ENCODE measurements at places on chromosomes 5 and 9.

DNA sequence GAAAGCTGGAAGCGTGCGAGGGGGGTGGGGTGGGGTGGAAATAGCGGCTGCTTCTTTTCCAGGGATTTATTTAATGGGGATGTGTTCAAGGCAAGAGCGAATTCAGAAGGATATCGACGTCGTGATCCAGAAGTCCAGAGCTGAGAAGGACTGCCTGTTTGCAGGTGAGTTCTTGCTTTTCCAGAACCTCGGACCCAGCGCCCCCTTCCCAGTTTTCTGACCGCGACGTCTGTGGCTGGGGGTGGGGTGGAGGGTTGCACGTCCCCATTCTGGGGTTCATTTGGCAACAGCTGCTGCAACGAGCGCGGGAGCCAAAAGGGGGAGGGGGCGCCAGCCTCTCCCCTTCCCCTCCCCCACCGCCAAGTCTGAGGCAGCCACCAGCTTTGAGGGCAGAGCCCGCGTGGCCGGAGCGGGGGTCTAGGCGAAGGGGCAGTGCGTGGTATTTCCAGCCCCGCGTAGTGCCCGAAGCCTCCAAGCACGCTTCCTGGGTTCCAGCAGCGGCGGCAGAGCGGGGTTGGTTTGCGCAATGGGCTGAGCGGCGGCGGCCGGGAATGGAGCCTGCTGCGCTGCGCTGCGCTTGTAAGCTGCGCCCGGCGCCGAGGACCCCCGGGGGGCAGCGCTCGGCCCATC lies 701 bp downstream of the PARP8 start:
- DNase-seq: no peak

DNA sequence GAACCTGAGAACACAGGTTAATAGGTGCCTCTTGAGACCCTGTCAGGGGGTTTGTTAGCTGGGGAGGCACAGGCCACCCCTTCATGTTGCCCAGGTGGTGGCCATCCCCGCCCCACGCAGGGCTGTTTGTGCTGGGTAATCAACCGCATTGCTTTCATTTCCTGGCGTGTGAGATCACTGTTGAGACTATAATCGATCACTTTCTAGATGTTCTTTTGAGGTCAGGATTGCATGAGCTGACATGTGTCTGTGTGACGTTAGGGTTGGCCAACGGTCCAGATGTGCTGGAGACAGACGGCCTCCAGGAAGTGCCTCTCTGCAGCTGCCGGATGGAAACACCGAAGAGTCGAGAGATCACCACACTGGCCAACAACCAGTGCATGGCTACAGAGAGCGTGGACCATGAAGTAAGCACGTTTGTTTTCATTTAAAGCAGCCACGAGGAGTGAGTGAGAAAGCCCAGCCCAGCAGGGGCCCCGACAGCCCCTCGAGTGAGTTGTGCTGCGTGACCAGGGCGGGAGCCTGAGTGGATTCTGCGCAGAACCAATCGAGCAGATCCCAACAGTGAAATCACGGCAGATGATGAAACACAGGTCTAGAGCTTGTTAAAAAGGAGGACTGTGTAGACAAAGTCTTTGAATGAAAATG lies 115.0 kb upstream of the CACNA1B start:
- DNase-seq: no peak

- no peak for DNase-seq
Measured at GRCh38 chr9:36967997-36968396, 66.1 kb downstream of the PAX5 start.

DNA sequence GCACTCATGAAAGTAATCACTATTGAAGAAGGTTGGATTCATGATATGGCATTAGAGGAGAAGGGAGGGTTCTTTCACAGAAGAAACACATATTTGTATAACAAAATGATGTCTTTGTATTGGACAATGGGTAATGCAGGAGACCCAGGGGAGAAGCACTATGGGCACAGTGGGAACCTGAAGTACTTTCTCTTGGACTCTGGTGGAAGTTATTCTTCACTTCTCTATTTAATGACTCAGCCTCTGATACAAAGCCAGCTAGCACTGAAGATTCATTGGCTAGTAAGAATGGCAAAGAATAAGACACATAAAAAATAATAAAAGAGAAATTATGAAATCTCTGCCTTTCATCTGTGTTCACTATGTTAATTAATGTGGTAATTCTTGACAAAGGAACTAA lies 149.9 kb upstream of the PRR16 start:
- DNase-seq: no peak

- DNase-seq: no peak
Measured at GRCh38 chr5:136309932-136310598, 55.3 kb downstream of the TRPC7 start.

- no peak for DNase-seq
Measured at GRCh38 chr9:93976973-93977372, 21.8 kb upstream of the BARX1 start.

- DNase-seq: no peak
Measured at GRCh38 chr5:6181147-6181729, 197.1 kb downstream of the MED10 start.

DNA sequence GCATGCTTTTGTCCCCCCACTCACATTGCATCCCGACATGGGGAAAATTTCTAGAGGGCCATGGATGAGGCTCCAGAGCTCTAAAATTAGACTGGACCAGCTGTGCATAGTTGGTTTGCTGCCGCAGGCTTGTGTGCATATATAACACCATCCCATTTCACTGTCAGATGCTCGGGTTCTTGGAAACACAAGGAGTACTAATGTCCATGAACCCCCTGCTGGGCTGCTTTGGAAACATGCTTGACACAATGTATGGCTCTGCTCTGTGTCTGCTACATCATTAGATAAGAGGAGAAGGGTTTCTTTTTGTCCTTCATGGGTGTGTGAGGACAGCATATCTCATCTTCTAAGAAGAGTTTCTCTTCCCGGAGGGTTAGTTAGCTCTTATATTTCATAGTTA lies 292.1 kb upstream of the RORB start:
- no peak for DNase-seq

- no peak for DNase-seq
Measured at GRCh38 chr5:59103303-59103702, 520.4 kb downstream of the RAB3C start.

DNA sequence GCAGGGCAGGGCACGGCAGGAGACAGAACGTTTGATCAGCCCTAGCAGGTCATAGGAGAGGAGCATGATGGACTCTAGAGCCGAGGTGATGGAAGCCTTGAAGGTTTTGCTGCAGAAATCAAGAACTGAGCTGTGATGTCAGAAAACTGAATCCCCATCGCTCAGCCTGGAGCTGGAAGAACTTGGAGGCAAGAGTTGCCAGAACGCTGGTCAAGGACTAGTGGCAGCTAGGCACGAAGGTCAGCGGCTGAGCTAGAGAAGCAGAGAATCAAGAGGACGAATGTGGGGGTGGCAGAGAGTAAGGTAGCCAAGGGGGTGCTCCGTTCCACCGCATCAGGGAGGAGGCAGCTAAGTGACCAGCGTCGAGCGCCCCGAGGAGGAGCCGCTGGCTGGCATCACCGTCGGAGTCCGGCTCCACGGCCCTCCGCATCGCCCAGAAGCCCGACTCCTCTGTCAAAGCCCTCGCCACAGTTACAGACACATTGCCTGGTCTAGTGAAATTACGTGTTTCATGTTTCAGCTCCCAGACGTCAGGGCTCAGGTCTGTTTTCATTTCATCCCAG lies 1.2 kb upstream of the GALNT10 start:
- no peak for DNase-seq

DNA sequence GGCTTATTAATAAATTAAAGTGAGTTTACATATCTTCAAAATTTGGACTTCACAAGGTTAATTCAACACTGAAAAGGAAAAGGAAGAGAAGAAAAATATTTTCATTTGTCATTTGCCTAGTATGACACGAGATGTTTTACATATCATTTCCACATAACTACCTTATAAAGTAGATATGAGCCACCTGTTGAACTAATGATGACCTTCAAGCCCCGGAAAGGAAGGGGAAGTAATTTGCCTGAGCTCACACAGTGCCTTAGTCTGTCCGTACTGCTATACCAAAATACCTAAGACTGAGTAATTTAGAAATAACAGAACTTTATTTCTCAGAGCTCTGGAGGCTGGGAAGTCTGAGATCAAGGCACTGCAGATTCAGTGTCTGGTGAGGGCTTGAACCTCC lies 17.9 kb downstream of the CMYA5 start:
- DNase-seq: no peak

DNA sequence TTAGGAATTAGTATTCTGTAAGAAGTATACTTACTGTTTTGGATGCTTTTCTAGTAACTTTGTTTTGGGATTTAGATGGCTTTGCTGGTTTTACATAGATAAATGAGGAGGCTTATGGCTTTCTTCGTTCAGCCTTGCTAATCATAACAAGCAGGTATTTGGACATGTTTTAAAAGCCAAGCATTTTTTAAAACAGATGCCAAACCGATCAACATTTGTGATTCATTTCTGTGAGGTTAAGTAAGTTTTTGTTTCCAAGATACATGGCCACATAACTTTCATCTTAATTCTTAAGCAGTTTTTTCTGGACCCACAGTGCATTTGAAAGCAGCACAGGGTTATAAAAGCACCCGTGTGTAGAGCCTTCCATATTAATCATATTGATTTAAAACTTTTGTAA lies 21.7 kb downstream of the TARS1 start:
- DNase-seq: no peak

DNA sequence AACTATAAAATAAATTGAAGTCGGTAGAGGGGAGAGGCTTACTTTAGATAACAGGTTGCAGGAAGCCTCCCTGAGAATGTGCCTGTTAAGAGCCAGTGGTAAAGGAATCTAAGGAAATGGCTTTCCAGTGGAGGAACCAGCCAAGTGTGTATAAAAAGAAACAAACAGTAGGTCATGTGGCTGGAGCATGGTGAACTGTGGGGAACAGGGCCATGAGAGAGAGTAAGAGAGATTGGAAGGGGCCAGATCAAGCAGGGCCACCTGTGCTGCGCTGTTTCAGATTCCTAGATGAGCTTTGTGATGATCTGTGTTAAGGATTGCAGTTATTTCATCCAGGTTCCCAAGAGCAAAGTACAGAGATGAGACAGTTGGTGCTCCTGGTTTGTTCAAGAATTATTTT lies 152.7 kb upstream of the SGCD start:
- no peak for DNase-seq

GRCh38 chr9:99818500-99818899 lies 3.2 kb upstream of the NR4A3 start:
- no peak for DNase-seq

DNA sequence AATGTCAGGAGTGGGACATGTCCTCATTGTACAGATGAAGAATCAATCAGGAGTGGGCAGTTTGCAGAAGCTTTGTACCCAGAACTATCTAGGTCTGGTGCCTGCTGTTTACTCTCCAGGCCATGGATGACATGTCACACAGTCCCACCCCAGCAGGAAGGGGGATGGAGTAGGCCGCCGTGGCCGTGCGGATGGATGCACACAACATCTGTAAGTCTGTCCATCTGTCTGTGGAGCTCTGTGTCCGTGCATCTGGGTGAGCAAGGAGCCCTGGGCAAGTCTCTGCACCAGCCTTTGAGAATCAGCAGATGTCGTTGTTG lies 311.5 kb upstream of the IRX4 start:
- no peak for DNase-seq

DNA sequence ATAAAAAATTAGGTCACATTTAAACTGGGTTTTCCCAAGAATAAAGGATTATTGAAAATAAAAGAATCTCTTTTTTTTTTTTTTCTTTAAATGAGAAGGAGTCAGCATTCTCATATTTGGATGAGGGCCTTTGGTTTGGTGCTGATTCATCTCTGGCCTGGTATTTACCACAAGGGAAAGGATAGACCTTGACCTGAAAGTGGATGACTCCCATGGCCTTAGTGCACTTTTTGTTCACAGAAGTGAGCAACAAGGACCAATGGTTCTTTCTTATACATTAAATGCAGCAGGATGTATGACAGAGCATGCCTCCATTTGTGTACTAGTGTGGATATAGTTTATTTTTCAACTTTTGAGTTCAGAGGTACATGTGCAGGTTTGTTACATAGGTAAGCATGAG lies 6.9 kb downstream of the YTHDC2 start:
- DNase-seq: no peak

DNA sequence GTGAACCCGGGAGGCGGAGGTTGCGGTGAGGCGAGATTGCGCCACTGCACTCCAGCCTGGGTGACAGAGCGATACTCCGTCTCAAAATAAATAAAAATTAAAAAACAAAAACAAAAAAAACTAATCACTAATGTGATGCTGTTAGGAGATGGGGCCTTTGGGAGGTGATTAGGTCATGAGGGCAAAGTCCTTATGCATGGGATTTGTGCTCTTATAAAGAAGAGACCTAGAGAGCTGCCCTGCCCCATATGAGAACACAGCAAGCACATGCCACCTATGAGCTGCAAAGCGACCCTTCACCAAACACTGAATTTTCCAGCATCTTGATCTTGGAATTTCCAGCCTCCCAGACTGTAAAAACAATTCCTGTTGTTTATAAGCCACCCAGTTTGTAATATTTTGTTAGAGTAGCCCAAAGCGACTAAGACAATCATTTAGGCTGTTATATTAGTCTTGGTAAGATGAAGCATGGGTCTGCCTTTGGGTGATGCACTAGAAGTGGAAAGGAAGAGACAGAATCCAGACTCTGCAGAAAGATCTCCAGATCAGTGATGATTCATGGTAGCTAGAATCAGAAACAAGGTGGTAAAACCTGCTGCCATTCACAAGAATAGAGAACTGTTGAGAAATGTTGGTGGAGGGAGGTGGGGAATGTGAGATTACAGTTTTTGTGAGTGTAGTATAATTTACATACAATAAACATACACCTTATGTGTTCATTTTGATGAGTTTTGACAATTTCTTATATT lies 26.2 kb downstream of the GPR21 start:
- DNase-seq: no peak

GRCh38 chr5:91151947-91152346 lies 231.2 kb downstream of the ARRDC3 start:
- DNase-seq: no peak

DNA sequence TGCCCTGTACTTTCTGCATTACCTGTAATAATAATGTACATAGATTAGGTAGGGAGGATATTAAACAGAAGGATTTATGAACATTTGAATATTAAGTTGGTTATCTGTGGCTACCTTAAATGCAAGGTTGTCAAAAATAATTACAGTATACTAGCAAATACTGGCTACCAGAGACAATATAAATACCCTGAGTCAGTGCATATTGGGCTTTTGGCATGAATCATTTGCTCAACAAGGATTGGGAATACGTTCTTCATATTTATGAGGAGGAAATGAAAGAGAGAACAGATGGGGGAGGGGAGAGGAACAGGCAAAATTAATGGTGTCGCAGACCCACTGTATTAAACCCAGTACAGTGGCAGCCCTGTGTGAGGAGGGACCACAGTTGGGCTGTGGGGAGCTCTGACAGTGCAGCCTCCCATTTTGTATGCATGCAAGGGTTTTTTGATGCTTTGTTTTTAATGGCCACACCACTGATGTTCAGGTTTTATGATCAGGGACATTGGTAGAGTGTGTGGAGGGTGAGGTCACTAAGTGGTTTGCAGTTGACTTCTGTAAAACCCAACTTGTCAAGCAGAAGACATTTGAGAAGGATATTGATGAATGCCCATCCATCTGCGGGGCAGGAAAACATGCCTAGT lies 56.9 kb downstream of the MVB12B start:
- no peak for DNase-seq

- DNase-seq: no peak
Measured at GRCh38 chr5:132414634-132415378, 45.3 kb downstream of the SLC22A5 start.

GRCh38 chr5:50808406-50808805 lies 142.0 kb downstream of the PARP8 start:
- DNase-seq: no peak

GRCh38 chr5:129069292-129069691 lies 25.3 kb upstream of the ISOC1 start:
- no peak for DNase-seq

- no peak for DNase-seq
Measured at GRCh38 chr5:61609840-61610677, 278.0 kb downstream of the ZSWIM6 start.

- DNase-seq: peak; percentile 3
Measured at GRCh38 chr9:78319197-78320029, 22.5 kb downstream of the PSAT1 start.
